Mammary epithelial cell (primary cell): ENCODE measurements at places on chromosomes 13 and 19.
A peak's percentile ranks its signal among the peaks of the same experiment; 100 is the strongest.

DNA sequence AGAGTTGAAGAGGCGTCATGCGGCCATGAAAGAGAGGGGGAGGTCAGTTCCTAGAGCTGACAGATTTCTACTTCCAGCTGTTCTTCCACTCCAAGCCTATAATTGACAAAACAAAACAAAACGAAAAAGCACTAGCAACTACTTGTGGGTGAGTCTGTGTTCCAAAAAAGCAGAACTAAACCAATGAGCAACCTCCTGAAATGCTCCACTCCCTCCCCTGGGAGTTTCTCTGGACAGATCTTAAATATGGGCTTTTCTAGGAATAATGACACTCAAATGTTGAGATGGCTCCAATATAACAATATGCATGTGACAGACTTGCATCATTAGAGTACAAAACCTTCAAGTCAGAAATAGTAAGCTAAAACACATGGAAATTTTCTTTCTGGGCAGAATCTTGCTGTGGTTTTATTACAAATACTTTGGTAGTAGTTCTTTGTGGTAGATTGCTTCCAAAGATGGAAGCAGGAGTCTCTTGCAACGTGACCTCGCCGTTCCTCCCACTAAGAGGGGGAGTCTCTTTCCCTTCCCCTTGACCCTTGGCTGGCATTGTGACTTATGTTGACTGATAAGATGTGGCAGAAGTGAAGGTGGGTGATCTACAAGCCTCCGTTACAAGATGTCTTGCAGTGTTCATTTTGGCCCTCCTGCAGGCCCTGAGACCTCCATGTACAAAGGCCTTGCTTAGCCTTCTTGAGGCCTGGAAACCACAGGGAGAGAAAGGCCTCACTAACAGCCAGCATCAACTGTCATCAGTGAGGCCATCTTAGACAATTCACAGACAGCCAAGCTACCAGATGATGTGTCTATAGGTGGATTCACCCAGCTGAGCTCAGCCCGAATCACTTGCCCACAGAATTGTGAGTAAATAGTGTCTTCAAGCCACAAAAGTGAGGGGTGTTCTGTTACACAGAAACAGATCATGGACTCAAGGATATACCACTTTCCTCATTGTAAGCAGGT lies 173.1 kb upstream of the RFC3 start:
- peak; percentile 39 for DNase-seq

DNA sequence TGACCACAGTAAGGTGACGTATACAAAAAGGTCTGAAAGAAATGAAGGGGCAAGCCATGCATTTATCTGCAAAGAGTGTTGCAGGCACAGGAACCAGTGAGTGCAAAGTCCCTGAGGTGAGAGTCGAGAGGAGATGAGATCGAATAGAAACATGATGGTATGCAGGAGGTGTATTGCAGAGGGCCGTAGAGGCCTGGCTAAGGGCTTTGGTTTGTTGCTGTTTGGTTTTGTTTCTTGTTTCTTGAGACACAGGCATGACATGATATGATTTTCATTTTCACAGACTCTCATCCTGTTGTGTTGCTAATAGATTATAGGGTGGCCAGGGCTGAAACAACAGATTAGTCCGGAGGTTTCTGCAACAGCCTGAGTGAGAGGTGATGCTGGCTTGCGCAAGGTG lies 80.4 kb downstream of the HSPH1 start:
- no peak for DNase-seq

DNA sequence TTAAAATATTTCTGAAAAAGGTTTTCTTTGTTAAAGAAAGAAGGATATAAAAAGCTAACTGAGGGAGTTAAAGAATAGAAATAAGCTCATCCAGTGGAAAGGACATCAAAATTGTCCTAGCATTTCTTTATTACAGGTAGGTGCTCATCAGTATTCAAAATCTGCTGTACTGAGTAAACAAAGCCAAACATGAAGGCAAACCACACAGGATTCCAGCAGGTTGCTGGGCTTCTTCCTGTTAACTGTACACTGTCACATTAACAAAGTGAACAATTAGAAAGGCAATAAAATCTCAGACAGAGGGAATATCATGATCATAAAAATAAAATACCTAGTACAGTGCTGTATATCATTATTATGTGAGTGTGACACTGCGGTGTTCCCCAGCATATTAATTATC lies 1541.0 kb downstream of the SLITRK5 start:
- no peak for DNase-seq

- no peak for DNase-seq
Measured at GRCh38 chr13:77807431-77808135, 110.1 kb downstream of the SLAIN1 start.

DNA sequence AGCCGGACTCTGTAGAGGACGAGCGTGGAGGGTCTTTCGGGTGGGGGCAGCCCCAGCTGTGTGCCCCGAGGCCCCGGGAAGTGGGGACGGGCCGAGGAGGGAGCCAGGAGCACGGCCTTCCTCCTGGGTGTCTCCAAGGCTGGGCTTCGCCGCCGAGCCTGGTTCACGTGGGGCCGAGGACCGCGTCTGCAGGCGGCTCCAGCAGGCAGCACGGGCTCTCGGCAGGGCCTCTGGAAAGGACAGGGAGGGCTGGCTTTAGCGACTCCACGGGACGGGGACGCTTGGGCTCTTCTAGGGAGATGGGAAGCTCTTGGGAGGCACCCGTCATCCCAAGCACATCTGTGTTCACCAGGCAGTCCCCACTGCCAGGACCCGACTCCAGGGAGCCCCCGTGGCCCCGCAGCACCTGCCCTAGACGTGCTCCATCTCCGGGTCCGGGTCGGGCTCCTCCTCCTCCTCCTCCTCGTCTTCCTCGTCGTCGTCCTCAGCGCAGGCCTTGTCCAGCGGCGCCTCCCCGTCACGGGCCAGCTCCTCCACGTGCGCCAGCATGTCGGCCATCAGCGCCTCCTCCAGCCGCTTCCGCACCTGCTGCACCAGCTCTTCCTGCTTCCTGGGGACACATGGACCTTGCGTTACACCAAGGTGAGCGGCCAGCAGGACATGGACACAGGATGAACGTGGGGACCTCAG lies 9.9 kb upstream of the MEX3D start:
- no peak for DNase-seq

DNA sequence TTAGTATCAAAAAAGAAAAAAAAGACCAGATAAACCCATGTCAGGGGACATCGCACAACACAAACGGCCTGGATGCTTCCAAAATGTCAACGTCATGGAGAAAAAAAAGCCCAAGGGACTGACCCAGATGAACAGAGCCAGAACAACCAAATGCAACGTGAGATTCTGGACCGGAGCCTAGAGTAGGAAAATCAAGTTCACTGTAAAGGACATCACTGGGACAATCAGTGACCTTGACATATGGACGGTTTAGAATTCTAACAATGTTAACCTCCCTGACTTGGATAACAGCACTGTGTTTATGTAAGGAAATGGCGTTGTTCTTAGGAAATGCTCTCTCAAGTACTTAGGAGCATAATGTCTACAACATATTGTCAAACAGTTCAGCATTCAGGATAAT lies 15.1 kb upstream of the EMP3 start:
- no peak for DNase-seq

GRCh38 chr13:113452942-113453901 lies at the start of gene ADPRHL1:
TSS of gene ADPRHL1 (minus strand) at chr13:113453488. CDS start at chr13:113453437, 51 bp downstream.
- no peak for DNase-seq

- no peak for DNase-seq
Measured at GRCh38 chr13:38637576-38637975, 49.3 kb upstream of the FREM2 start.

DNA sequence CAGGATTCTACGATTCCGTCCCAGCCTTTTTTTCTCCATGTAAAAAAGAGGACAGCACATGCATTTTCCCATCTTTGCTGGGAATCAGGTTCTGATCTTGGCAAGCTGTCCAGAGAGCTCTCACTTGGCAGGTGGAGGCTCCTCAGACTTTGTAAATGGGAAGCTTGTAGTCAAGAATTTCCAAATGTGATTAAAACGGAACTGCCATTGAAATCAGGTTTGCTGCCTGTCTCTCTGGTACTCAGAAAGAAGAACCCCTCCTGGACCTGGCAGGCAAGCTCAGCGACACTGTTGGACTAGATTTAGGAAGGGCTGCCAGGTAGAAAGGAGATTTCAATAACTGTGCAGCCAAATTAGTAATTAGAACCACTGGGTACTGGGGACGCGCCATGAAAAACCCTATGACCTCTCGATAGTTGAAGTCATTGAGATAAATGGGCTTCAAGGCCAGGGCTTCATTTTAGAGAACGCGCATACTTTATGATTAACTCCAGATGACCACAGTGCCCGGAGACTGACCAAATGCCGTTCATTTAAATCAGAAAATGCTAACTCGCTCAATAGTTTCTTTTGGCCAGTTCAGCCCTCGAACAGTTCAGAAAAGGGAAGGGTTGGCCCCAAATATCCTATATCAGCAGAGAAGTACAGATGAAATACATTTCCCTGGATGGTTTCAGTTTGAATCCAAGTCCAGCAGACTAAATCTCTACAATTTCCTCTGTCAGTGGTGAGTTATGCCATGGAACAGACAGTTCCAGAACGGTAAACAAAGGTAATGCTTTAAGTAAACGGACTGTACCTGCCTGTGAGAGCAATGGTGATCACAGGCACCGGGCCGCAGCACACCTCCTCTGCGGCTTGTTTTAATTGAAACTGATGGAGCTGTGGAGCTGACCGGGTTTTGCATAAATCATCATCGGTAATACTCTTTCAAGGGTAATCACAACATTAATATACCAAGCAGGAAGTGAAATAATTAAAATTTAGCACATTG lies 517.4 kb downstream of the RFC3 start:
- no peak for DNase-seq

DNA sequence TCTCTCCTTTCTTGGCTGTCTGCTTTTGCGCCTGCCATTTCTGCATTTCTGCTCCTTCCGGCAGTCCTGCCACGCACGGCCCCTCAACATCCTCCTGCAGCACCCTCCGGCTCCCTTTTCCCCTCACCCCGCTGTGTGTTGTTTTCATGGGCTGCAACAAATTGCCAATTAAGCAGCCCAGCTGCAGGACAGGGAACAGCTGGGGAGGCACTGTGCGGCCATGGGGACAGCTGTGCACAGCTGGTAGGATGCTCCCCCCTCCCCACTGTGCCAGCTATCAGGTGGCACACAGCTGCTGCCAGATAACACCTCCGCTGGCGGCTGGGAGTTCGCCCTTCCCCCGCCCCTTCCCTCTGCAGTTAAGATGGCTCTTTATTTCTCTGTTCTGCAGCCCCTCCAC lies 25.4 kb downstream of the LYL1 start:
- DNase-seq, result no peak

DNA sequence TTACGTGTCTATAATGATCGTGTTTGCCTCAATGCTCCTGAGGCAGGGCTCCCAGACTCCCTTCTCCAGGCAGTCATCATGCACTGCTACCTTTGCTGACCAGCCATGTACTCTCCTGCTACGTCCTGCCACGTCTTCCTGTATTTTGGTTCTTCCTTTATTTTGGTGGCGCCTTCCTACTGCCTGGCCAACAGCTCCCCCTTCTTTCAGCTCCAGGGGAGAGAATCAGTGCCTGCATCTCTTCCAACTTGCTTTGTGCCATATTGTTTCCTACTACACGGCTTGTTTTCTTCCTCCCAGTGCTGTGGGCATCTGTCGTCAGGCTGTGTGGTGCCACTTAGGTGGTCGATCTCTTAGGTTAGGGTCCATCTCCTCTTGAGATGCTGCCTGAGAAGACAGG lies 96.2 kb downstream of the FGF9 start:
- no peak for DNase-seq
